ENCODE measurements at places on chromosomes 6 and 20. TPM values are rescaled to one million over a fixed set of nuclear protein-coding genes. Genes with fewer than 3 reads are reported as not detected.

GRCh38 chr6:69423785-69424184 is 373.0 kb downstream of the LMBRD1 start:
- DNase-seq: no peak

GRM1 gene
- total RNA-seq: not detected

DNA sequence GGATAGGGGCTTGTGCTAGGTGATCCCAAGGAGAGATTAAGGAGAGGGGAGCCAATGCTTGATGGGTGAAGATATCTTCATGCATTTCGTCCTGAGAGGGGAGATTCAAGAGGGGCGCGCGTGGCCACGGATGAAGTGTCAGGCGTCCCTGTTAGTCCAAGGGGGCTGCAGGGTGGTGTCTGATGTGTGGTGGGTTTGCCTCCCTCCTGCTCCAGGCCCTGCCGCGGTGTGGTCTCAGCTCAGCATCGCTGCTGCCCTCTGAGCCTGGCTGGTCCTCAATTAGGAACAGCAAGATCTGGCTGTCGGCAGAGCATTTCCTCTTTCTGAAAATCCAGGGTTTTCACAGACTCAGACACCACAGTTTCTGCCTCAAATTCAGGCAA is 318.0 kb downstream of the THBS2 start:
- DNase-seq: no peak

DNA sequence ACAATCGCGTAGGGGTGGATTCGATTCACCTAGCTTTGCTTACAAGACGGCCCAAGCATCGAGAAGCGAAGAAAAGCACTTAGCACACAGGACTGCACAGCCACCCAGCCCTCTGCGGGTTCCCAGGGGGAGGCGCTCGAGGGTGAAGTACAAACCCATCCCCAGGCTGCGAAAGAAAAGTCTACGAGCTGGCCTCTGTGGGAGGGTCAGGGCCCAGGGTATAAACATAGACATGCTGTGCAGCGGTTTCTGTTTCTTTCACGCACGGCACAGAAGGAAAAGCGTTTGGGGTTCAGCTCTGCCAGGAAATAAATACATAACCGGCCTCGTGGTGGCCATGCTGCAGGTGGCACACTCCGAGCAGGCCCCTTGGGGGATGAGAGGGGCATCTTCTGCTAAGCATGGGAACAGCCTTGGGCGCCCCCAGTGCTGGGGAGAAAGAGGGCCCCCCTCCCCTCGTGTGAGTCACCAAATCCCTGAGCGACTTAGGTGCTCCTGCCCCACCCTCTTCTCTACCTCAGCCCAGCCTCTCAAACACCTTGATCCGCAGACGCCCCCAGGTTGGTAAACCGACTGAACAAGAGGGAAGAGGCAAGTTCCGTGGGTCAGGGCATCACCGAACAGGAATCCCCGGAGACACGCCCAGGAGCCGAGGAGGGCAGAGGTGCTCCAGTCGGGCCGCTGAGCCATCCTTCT is 91.6 kb upstream of the RIPOR2 start:
- DNase-seq: peak; percentile 72

GRCh38 chr6:64732888-64733287 is 974.1 kb downstream of the EYS start:
- no peak for DNase-seq

All from activated T-helper 1 cell treated with anti-CD3 and anti-CD28 coated beads, Interleukin-12 subunit alpha, Interleukin-12 subunit beta, Interleukin-2, Interleukin-4 antibody, amounts not matched to agents 30 ng/mL and 10 ng/mL and 1 ng/mL, durations not matched to agents 14 hours and 24 hours and 36 hours (primary cell).